Mesenchymal stem cell (in vitro differentiated cells and primary cell): ENCODE measurements at places on chromosomes 11 and 22.

DNA sequence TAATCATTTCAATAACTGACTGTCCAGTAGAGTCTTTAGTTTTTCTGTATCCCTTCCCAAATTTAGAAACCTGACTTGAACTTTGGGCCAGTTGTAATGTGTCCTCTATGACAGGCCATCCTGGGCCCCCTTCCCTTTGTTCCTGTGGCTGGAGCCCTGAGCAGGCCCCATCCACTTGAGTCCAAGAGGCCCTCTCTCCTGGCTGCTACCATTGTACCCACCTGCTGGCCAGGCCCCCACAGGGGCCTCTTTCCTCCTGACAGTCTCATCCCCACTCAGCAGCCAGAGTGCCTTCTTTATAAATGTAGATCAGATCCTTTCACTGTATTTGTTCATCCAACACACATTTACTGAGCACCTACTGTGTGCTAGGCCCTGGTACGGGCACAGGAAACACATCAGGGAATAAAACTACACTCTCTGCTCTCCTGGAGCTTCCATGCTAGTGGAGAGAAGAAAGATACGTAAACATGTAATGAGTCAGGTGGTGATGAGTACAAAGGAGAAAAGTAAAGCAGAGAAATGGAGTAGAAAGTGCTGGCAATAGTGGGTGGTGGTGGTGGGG, 2.7 kb upstream of the LRP5 start:
- DNase-seq = peak; percentile 9

- DNase-seq = no peak
Measured at GRCh38 chr22:41935509-41935908, 8.9 kb upstream of the TNFRSF13C start.

DNA sequence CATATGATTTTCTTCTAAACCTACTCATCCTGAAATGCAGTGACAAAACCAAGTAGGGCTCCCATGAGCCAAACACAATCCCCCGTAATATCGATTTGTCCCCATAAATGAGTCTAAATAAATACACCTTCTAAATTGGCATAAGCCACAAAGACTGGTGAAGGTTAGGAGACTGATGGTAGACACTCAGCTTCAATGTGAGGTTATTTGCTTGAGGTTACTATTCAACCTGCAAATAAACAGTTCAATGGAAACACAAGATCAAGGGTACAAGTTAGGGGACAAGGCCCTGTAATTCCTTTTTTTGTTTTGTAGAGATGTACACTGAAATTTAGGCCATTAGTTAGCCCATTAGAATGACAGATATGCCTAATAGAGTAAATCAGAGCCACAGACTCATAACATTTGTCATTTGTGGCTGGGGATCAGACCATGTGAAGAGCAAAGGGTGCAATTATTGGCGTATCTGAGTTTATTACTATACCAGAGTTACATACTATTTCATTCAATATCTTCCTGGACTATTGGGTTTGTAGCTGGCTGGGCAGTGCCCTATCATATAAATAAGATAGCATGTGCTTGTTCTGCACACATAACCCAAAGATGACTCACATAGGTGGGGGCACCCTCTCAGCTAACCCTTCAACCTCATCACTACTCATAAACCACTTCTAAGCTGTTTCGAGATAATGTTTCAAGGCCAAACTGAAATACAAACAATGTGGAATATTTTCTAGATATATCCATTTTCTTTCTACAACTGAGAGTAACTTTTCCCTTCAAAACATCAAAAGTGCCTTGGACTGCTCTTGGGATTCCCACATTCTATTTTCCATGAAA, 695.3 kb downstream of the KCNA4 start:
- no peak for DNase-seq

DNA sequence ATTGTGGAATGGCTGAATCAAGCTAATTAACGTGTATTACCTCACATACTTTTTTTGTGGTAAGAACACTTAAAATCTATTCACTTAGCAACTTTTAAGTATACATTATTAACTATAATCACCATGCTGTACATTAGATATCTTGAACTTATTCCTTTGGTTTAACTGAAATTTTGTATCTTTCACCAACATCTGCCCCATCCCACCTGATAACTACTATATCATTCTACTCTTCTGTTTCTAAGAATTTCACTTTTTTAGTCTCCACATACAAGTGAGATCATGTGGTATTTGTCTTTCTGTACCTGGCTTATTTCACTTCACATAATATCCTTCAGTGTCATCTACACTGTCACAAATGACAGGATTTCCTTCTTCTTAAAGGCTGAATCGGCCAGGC, 17.1 kb upstream of the VWA5A start:
- no peak for DNase-seq

- peak; percentile 44 for DNase-seq
Measured at GRCh38 chr11:65352783-65353182, 1.8 kb upstream of the TIGD3 start.

DNA sequence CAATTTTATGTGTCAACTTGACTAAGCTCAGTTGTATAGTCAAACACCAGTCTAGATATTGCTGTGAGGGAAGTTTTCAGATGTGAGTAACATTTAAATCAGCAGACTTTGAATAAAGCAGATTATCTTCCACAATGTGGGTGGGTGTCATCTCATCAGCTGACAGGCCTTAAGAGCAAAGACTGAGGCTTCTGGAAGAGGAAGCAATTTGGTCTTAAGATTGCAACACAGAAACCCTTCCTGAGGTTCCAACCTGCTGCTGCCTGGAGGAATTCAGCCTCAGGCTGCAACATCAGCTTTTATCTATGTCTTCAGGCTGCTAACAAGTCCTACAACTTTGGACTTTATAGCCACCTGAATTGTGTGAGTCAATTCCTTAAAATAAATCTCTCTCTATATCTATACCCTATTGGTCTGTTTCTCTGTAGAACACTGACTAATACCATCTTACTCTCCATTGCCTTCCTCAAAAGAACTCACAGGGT, 277.2 kb upstream of the PLET1 start:
- DNase-seq = no peak

GRCh38 chr11:130979386-130979972, 63.2 kb upstream of the SNX19 start:
- DNase-seq = peak; percentile 34

DNA sequence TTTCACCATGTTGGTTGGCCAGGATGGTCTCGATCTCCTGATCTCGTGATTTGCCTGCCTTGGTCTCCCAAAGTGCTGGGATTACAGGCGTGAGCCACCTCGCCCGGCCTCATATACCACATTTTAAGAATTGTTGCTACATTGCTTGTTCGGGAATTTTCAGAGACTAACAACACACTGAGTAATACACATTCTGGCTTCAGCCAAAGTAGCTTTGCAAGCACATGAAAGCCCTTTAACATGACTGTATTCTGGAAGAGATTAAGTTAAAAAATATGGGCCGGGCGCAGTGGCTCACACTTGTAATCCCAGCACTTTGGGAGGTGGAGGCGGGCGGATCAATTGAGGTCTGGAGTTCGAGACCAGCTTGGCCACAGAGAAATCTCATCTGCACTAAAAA, 15.0 kb downstream of the CRTAM start:
- DNase-seq = no peak

DNA sequence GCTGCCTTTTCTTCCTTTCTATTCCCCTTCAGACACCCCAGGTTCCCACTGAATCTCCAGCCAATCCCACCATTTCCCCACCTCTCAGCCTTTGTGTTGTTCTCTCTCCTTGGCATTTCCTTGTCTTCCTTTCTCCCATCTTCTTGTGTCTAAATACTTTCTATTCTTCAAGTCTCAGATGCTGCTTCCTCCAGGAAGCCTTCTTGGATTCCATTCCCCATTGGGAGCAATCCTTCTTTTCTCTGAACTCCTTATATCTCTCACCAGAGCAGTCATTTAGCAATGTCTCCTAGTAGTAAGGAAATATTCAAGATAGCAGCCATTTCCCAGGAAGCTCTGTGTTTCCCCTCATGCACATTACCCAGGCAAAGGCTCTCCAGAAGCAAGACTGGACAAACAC, 15.4 kb downstream of the YPEL4 start:
- no peak for DNase-seq

DNA sequence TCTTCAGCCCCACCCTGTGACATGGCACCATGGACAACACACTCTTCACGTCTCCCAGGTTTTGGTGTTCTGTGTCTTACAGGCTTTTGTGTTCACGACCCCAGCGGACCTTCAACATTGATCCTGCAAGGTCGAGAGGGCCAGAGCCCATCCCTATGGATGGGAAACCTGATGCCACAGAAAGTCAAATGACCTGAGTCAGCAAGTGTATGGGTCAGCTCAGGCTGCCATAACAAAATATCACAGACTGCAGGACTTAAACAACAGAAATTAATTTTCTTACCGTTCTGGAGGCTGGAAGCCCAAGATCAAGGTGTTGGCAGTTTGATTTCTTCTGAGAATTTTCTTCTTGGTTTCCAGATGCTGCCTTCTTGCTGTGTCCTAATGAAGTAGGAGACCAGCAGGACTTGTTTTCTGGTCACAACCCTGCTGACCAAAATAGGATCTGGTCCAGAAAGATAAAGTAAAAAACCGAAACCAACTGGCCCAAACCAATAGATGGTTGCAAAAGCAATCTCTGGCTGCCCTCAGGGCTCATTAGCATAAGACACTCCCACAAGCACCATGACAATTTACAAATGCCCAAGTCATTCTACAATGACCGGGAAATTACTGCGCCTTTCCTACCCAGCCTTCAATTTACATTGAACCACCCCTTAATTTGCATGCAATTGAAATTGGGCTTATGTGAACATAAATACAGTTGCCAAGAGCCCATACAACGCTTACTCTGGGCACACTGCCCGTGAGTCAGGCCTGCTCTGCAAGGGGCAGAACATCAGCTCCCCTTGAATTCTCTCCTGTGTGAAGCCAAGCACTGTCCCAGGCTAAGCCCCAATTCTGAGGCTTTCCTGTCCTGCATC, 113.9 kb downstream of the RPS6KA4 start:
- DNase-seq = no peak

DNA sequence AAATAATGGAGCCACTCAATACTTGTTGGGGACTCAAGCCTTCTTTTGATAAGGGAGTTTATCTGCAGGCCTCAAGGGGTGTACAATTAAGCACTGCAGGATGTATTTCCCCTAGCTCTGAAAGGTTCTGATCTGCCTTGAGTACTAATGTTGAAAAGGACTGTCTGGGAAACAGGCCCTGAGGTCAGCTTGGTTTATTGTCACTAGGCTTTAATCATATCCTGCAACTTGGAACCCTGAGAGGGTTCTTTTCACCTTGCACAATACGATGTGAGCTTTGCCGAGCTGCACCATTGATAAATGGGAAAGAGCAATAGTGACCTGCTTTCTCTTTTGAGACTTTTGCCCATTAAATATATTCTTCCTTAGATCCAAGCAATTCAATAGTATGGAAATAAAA, 31.6 kb upstream of the HORMAD2 start:
- DNase-seq = peak; percentile 4

GRCh38 chr22:23501261-23501619, 78.8 kb downstream of the IGLL1 start:
- no peak for DNase-seq

DNA sequence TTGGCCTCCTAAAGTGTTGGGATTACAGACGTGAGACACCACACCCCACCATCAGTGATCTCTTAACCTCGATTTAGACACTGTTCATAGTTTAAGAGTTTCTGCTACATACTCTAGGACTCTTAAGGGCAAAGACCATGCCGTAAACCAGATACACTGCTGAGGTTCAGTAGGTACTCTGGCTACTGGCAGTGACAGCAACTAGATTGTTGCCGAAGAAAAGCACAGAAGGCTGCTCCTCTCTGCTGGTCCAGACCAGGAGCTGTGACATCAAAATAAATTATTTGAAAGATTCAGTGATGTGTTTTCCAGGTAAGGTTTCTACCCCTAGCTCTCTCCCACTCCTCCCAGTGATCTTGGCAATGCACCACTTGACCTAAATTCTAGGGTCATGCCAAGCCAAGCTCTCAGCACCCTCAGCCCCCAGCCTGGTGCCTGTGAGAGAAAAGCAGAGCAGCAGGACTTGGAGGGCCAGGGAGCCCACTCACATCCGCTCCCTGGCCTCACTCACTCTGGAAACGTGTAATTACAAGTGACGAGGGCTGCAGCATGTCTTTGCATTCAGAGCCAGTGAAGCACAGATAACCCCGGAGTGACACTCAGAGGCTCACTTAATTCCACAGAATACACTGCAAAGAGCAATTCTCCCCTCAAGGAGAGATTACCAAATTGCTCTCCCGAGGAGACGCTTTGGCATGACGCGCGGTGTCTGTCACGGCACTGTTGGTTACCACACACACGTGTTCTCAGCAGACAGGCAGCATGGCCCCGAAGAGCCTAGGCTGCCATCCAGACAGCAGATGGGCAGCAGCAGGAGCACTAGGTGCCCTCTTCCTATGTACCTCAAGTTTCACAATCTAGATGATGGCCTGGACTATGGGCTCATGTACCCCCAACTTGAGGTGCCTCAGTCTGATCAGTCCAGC, 96.9 kb upstream of the PITPNB start:
- peak; percentile 7 for DNase-seq

DNA sequence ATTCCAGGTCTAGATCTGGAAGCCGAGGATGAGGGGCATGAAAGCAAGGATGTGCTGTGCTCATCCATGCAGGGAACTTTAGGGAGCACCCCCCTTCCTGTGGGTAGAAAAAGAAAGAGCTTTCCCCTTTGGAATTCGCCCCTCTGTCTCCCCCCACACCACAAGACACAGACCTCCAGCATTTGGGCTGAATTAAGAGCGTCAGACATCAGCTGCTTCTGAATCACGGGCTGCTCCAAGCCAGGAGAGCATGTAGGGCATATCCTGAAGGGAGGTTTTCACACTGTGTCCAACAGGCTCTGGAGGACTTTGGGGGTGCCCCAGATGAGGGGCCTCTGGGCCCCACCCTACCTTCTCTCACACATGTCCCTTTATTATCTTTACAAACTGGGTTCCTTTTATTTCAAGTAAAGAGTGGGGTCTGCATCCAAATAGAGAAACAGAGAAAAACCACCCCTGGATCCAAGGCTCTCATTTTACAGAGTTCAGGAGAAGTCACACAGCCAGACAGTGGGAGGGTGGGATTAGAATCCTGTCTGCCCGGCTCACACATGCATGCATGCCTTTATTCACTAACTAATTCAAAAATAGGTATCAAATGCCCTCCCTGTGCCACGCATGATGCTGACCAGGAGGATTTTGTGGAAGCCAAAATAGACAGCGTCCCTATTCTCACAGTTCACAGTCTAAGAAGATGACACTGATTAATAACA, 52.8 kb downstream of the LRRC32 start:
- DNase-seq = no peak

DNA sequence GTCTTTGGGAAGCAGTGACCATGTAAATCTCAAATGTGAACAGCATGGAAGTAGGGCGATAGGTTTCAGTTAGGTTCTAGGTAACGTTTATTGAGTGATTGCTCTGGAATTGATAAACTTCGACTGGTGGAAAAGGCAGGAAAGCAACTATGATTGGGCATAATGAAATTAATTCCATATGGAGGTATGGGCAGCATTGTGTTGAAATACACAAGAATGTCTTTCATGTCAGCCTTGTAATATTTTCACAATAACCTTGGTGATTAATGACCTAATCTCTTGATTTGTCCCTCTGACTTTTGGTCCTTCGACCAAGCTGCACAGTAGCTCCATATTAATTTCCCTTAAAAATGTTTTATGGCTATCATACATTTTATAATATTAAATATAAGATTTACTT, 2.8 kb downstream of the CEP57 start:
- DNase-seq = no peak
